ENCODE measurements at places on chromosomes 12 and 14.

DNA sequence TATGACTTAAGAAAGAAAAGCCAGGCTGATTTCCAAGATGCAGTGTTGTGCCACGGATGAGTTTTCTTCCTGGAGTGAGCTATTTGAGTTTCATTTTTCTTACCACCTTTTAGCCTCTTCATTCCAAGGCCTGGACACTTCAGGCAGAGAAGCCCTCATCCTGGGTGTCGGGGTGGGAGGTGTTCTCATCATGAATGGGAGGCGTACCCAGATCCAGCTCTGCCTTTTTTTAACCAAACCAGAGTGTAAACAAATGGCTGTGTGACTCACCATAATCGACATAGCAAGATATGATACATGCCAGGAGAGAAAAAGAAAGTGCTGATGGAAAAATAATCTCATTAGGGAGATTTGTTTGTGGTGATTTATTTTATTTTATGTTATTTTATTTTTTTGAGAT lies 79.9 kb downstream of the ARF6 start:
- peak; percentile 56 for DNase-seq

- DNase-seq: no peak
Observed at GRCh38 chr14:32327255-32327961, 1.7 kb upstream of the AKAP6 start.

- DNase-seq: no peak
Observed at GRCh38 chr14:57549765-57550420, 56.2 kb upstream of the CCDC198 start.

GRCh38 chr14:92317511-92317910 lies 5.5 kb upstream of the SLC24A4 start:
- no peak for DNase-seq

- no peak for DNase-seq
Observed at GRCh38 chr14:90697132-90697531, 119.1 kb downstream of the TTC7B start.

- DNase-seq: no peak
Observed at GRCh38 chr12:11639454-11639853, 10.0 kb upstream of the ETV6 start.

DNA sequence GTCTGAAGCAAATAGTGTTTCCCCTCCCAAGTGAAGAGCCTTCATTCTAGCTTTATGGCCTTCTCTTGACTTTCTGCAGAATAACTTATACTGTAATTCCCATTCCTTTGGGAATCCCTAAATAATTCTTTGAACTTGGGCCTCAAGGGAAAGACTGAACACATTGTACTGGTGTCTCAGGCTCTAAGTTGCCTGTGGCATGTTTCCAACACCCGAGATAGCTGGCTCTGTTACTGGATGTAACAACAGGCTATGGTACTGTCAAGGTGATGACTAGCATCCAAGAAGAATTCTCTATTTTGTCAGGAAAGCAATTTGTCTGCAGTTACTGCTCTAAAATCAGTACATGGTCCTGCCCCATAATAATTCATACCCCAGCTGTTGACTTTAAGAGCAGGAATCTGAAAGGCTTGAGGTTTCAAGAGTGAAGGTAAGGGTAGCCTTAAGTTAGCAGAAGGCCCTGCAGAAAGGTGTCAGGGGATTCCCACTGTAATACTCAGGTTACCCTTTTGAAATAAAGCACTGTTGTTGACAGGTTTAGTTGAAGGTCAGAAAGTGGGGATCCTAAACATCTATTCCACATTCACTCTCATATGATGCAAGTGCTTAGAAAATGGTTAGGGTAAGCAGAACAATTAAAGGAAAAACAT lies 5.2 kb downstream of the GPX2 start:
- DNase-seq: no peak

GRCh38 chr12:105899589-105899988 lies 239.2 kb downstream of the NUAK1 start:
- DNase-seq: no peak

DNA sequence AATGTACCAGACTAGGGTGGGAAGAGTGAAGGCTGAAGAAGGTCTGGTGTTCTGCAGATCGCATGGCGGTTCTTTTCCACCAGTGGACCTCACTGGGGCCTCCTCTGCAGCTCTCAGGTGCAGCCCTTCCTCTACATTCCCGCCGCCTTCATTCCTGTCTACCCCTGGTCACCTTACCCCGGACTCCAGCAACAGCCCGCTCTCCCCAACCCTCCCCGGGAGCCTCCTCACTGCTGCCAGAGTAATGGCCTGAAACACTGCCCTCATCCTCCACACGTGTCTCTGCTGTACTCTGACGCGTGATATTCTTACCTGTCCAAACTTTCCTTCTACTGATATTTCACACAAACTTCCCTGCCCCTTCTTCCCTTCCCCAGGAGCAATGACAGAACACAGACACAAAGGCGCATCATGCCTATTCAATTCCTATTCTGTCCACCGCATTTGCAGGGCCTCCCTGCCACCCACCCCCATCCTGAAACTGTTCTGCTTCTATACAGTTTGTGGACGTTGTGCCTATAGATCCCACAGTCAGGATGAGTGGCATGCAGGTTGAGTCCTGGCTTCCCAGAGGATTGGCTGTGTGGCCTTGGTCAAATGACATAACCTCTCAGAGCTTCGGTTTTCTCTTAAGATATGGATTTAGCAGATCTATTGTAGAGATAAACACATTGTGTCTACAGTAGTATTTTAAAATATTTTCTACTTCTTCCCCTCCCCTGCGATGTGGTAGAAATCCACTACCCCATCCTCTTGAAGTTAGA lies 1.7 kb upstream of the NUAK1 start:
- DNase-seq: no peak

- DNase-seq: no peak
Observed at GRCh38 chr12:113933201-113933786, 32.8 kb downstream of the RBM19 start.

DNA sequence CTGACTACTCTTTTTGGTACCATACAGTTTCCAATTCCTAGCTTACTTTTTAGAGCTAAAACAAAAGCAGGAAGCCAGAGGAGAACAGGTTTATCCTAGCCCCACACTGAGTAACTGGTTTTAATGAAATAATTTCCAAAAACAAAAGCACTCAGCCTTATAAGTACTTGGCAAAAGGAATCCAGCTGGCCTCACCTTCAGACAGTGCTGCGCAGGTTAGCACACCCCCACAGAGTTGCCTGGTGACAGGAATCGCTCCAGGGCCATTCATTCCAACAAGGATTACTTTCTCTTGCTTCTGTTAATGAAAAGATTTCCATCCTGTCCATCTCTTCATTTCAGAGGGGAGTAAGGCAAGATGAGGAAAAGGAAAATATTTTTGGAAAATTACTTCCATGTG lies 84.6 kb downstream of the SCFD1 start:
- no peak for DNase-seq

- no peak for DNase-seq
Observed at GRCh38 chr12:22458298-22458937, 85.9 kb downstream of the C2CD5 start.

DNA sequence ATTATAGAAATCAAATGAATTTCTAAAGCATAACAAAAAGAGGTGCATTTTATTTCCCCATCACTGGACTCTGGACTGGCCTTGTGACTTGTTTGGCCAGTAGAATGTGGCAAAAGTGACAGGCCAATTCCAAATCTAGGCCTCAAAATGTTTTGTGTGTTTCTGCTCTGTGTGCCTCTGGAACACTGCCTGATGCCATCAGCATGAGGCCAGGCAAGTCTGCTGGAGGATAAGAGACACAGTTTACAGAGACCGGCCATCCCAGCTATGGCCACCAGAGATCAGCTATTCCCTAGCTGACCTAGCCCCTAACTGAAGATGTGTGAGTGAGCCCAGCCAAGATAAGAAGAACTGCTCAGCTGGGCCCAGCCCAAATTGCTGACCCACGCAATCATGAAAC lies 32.9 kb downstream of the ASCL1 start:
- peak; percentile 46 for DNase-seq

DNA sequence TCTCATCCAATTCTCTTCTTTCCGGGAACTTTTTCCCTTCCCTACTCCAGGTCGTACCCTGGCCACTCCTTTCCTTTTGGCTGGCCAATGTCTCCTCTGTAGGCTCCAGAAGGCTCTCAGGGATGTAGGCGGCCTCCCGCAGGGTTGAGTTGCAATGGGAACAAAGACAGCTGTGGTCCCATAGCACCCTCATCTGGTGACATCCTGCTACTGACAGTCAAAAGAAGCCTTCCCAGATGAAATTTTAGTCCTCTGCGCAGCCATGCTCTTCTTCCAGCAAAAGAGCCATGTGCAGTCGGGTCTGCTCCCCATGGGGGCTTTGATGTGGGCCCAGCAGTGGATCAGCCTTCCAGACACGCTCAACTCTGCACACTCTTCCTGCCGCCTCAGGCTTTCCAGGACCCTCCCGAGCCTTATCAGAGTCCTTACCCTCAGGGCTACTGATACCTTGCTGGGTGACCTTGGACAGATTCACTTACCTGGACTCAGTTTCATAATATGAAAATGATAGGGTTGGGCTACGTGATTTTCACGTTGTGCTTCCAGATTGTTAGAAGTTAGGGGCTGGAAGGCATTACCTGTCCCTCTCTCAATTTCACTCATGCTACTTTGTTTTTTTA lies 5.5 kb upstream of the CELA1 start:
- DNase-seq: peak; percentile 11

DNA sequence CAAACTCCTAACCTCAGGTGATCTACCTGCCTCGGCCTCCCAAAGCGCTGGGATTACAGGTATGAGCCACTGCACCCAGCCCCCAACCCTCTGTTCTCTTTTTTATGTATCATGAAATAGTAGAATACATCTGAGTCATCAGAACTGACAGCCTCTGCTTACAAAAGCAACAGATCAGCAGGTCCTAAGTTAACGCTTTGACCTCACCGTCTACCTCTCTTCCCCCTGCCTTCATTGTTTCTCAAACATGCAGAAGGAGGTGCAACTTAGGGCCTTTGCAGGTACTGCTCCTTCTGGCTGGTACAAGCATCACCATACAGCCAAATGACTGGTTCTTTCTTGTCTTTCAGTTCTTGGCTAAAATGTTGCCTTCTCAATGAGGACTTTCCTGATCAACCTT lies 249.2 kb downstream of the PAWR start:
- no peak for DNase-seq

DNA sequence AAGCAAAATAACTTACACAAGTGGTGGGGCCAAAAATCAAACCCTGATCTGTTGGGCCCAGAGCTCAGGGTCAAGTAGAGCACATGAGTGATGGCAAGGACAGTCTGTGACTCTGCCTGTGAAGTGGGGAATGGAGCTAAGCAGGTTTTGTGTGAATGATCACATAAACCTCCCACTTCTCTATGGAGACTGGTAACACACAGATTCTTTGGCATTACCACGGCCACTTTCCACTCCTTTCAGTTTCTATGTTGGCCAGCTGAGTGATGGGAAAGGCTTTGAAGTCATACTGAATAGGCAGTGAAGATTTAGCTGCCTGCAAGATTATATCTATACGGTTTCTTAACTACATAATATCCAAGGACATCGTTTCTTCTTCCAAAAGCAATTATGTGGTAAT lies 97.9 kb downstream of the ARMH4 start:
- no peak for DNase-seq

GRCh38 chr12:82858534-82858917 lies 171.8 kb downstream of the TMTC2 start:
- no peak for DNase-seq

GRCh38 chr12:80242321-80242720 lies 143.0 kb downstream of the OTOGL start:
- no peak for DNase-seq

DNA sequence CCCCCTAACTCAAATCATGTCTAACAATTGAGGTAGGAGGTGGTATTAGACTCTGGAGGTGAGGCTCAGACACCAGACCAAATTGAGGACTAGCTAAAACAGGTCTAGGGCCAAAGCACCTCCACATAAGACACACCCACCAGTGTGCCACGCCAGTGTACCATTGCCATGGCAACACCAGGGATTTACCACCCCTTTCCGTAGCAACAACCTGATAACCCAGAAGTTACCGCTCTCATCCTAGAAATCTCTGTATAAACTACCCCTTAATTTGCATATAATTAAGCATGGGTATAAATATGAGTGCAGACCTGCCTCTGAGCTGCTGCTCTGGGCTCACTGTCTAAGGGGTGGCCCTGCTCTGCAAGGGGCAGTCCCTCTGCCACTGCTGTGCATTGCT lies 57.4 kb upstream of the PPP2R5C start:
- no peak for DNase-seq

DNA sequence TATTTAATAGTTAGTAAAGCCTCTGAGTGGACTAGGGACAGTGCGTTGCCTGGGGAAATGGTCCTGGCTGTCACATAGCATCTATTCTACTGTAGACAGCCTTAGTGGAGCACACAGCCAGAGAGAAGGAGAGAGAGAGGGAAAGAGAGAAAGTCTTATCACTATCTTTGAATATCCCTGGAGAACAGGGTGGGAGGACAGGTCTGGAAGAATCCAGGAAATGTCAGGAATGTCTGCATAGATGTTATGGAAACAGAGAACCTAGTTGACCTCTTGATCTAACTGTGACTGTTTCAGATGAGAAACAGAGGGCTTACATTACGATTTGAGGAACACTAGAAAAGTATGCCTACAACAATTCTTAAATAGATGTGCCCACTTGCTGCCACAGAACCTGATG lies 92.8 kb downstream of the SLC15A5 start:
- DNase-seq: no peak

GRCh38 chr12:101117842-101118241 lies 92.2 kb downstream of the SLC5A8 start:
- DNase-seq: no peak

GRCh38 chr12:97168804-97169203 lies 261.7 kb downstream of the NEDD1 start:
- DNase-seq: peak; percentile 88

DNA sequence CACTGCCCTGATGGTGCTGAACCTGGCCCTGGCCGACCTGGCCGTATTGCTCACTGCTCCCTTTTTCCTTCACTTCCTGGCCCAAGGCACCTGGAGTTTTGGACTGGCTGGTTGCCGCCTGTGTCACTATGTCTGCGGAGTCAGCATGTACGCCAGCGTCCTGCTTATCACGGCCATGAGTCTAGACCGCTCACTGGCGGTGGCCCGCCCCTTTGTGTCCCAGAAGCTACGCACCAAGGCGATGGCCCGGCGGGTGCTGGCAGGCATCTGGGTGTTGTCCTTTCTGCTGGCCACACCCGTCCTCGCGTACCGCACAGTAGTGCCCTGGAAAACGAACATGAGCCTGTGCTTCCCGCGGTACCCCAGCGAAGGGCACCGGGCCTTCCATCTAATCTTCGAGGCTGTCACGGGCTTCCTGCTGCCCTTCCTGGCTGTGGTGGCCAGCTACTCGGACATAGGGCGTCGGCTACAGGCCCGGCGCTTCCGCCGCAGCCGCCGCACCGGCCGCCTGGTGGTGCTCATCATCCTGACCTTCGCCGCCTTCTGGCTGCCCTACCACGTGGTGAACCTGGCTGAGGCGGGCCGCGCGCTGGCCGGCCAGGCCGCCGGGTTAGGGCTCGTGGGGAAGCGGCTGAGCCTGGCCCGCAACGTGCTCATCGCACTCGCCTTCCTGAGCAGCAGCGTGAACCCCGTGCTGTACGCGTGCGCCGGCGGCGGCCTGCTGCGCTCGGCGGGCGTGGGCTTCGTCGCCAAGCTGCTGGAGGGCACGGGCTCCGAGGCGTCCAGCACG lies 4.7 kb downstream of the LTB4R start:
- DNase-seq: no peak

GRCh38 chr14:67850066-67850830 lies 30.7 kb downstream of the RAD51B start:
- DNase-seq: no peak

All from DMS153 (cell line).